B cell (primary cell): ENCODE measurements at places on chromosomes 3 and 15. TPM values are rescaled to one million over a fixed set of nuclear protein-coding genes. Genes with fewer than 3 reads are reported as not detected.

DNA sequence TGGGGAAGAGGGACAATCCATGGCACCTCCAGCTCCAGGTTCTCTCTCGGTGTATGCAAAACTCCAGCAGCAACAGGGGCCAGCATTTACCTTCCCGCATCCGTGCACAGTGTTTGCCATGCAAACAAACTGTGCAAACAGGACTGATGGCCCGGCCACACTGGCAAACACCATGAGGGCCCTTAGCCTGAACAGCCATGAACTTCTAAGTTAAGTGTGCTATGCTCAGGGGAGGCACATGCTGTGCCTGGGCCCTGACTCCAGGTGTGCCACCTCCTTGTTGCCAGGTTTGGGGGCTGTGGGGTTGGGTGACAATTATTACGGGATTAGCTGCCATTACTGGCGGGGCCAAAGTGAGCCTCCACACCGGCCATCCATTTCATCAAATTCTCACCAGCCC is 57.5 kb downstream of the CACNA2D2 start:
- no peaks in the 10 kb centered on the region for H3K36me3 ChIP-seq
- H3K27me3 ChIP-seq, result no peaks in the 10 kb centered on the region
- H3K4me1 ChIP-seq, result no peaks in the 10 kb centered on the region
- H3K27ac ChIP-seq, result no peak overlapping the region
- DNase-seq, result no peak

DNA sequence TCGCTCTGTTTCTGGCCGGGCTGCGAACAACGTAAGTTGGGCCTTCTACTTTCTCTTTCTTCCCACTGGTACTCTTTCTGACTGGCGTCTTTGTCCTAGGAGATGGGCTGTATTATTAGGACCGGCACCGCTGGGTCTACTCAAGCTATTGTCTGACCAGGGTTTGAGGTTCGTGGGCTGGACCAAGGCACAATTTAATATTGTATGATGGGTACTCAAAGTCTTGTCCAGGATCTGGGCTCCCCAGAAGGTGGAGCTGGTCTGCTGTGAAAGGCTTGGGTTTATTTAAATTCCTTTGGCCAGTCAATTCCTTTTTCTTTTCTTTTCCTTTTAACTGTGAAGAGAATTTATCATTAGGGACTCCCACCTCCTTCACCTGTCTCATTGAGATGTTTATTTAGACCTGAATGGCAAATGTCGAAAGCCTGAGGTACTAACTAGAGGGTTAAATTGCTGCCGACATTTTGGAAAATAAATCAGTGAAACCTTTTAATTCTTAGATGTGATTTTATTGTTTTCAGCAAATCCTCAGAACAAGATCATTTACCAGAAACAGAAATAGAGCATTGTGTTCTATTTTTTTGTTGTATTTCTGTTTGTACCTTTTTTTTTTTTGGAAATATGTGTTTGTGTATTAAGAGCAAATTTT is 410 bp downstream of the LRRC49 start:
- peak overlapping the region; percentile 65 for H3K4me3 ChIP-seq
- DNase-seq, result no peak
- peaks cover 10% of the 10 kb centered on the region for H3K27me3 ChIP-seq
- no peak overlapping the region for H3K27ac ChIP-seq

The DTWD1 gene
- total RNA-seq, result 27.1 and 27.8 TPM in 2 replicates

The GPR27 gene
- not detected in 2 replicates for total RNA-seq

DNA sequence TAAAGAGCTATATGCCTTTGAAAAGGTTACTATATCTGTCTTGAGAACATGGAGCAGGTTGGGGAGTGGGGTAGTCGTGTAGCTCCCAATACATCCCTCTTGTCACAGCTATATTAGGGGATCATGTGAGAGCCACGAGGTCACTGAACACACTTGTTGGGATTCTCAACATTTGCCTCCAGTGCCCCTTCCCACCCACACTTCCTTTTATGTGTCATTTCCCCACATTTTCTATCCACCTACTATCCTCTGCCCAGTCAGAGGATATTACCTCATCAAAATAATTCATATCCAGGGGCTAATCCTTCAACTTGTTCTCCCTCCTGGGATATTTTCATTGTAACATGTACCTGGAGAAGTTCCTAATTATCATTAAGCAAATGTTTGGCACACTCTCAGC is 85.0 kb downstream of the CYP19A1 start:
- H3K36me3 ChIP-seq, result no peaks in the 10 kb centered on the region
- no peak for DNase-seq
- no peaks in the 10 kb centered on the region for H3K27me3 ChIP-seq
